ENCODE measurements at places on chromosomes 3 and 15.
A peak's percentile ranks its signal among the peaks of the same experiment; 100 is the strongest.

GRCh38 chr3:187101184-187102072 is 37.9 kb downstream of the RPL39L start:
- peak; percentile 24 for DNase-seq

- DNase-seq, result no peak
These were observed 23.6 kb downstream of the PYGO1 start for GRCh38 chr15:55564347-55565145.

DNA sequence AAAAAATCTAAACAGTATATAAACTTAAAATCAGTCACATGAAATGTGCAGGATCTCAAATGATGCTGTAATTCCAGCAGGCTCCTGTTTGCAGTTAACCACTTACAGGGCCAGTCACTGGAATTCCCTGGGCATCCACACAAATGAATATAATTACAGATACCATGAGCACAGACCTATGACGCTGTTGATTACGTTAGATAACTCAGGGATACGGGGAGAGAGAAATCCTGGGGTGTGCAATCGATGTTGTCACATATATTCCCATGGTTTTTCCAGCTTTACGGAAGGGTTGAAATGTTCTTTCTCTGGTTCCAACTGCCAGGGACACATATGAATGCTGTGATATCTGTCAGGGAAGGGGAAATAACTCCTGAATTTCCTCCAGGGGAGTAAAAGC is 100.8 kb downstream of the RORA start:
- no peak for DNase-seq

GRCh38 chr3:100548053-100548452 is 55.6 kb downstream of the TMEM45A start:
- no peak for DNase-seq

GRCh38 chr15:35115155-35115725 is 30.1 kb upstream of the NANOGP8 start:
- no peak for DNase-seq

DNA sequence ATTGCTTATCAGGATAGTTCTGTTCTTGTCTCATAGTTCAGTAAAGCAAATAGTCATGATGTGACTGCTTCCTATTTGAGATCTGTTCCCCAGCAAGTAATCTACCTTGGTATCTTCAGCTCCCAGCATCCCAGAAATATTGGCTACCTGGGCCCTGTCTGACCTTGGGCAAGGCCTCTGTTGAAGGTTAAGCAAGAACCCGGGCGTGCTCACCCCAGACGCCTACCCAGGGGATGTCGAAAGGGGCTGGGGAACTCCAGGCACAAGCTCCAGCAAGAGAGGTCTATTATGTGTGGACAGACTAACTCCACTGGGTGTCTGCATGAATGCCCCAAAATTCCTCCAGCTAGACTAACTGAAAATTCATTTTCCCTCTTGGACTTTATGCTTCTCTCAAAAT is 37.3 kb upstream of the IGF1R start:
- DNase-seq, result no peak

DNA sequence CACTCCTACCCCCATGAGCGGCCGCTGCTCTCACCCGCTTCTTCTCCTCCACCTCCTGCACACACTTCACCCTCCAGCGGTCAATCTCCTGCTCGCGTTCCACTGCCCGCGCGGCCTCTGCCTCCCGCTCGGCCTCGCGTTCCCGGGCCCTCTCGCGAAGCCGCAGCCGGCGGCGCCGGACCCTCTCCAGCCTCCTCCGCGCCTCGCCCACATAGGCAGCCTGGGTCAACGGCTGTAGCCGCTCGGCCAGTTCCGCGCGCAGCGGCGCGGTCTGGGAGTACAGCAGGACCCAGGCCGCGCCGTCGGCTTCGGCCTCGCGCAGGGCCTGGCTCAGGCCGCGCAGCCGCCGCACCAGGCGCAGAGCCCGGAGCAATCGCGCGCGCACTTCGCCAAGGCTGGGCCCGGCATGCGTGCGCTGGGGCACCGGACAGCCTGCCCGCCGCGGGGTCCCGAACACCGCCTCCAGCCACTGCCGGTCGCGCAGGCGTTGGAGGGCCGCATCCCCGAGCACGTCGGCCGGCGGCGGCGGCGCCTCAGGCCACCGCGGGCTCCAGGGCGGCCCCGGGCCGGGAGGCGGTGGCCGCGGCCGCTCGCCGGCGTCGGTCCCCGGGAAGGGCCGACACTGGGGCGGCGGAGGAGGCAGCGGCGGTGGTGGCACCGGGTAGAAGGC is 595 bp downstream of the PDCD7 start:
- peak; percentile 5 for DNase-seq

GRCh38 chr3:69282181-69282580 is 103.7 kb downstream of the FRMD4B start:
- peak; percentile 4 for DNase-seq

DNA sequence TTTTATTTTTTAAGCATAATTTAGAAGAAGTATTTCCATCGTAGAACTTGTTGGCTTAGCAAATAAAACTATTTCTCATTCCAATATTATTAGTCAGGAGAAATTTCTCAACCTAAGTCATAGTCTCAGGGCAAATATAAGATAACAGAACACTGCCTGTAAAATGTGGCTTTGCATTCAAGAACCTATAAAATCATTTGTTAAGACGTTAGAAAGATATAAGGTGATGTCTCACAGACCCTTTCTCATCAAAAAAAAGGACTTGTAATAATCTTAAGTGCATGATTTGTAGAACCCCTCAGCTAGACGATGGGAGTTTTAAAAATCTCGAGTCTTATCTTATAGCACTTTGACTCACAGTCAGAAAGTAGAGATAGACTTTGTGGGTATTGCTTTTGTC is 314.7 kb upstream of the CFAP20DC start:
- DNase-seq, result no peak

DNA sequence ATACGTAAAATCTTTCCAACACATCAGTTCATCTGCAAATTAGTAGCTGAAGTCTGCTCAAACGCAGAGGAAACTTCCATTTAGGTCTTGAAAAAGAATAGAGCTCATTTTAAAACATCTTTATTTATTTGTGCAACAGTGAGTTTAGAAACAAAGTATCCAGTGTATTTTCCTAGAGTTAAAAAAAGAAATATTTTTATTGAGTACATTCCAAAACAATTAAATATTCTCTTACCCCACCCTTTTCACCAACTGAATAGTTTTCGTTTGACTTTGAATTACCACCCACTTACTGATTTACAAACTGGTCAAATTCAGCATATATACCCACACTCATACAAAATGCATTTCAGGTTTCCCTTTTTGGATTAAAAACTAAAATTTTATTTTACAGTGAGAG is 104.7 kb downstream of the ZBTB20 start:
- no peak for DNase-seq

GRCh38 chr3:55060896-55061719 is 133.2 kb upstream of the LRTM1 start:
- no peak for DNase-seq

DNA sequence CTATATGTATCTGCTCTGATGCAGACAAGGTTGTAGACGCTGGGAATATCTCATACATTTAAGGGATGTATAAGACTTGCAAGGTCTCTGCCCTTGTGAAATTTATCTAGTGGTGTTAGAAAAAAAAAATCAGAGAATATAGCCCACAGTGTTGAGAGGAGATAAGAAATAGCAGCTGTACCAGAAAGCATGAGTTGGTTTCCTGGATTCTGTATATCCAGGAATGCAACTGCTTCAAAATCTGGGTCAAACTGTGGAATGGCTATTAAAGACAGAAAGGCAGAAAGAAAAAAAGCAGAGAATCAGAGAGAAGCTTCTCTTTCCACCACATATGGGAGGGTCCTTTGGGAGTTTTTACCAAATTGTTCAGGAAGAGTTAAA is 1.5 kb upstream of the TMEM212 start:
- DNase-seq, result no peak

DNA sequence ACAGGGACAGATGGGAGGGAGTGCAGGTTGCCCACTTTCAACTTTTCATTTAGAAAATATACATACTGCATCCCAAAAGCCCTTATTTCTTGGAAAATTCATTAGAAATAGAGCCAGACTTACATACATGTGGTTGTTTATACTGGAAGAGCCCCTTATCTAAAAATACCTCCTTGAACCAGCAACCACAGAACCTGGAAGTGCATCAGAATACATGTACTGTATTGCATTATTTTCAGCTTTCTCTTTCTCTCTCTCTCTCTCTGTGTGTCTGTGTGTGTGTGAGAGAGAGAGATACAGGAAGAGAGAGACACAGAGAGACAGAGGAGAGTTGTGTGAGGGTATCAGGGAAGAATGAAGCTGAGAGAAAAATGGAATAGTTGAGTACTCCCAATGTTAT is 29.5 kb upstream of the LSAMP start:
- no peak for DNase-seq

- DNase-seq, result no peak
These were observed 487.1 kb upstream of the NR2F2 start for GRCh38 chr15:95843241-95843910.

GRCh38 chr3:155179437-155179827 is 99.3 kb downstream of the MME start:
- no peak for DNase-seq

GRCh38 chr3:136984837-136985236 is 27.1 kb downstream of the IL20RB start:
- DNase-seq, result no peak

DNA sequence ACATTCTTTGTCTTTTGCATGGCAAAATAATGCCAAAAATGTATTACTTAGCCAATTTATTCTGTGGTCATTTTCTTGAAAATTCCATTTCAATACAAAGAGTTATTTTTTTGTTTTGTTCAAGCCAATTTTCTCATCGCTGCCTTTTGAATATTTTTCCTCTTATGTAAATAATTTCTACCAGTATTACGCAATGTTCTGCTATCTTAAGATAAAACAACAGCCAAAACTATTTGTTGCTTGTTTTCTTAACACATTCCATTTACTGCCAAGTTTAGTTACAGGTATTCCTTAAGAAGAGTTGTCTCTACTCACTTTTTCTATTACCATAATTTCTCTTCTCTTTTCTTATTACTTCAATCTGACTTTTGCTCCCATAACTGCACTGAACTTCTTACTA is 163.1 kb downstream of the ROBO1 start:
- no peak for DNase-seq

DNA sequence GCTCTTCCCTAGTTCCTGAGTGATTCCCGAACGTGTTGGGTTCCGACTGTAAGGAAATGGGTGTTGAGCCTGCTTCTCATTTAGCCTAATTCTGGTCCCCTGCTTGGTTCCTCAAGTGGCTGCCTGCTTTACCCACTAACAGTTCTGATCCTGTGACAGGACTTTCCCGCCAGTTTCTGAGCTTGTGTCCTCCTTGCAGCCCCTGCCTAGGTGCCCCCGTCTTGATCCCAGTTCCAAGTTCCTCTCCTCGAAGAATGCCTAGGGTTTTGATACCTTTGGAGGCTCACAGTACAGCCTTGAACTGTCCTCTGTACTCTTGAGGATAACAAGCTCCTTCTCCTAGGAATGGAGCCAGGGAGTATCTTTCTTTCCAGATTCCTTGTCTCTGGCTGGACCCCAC is 12.0 kb upstream of the RASGRF1 start:
- DNase-seq, result no peak

DNA sequence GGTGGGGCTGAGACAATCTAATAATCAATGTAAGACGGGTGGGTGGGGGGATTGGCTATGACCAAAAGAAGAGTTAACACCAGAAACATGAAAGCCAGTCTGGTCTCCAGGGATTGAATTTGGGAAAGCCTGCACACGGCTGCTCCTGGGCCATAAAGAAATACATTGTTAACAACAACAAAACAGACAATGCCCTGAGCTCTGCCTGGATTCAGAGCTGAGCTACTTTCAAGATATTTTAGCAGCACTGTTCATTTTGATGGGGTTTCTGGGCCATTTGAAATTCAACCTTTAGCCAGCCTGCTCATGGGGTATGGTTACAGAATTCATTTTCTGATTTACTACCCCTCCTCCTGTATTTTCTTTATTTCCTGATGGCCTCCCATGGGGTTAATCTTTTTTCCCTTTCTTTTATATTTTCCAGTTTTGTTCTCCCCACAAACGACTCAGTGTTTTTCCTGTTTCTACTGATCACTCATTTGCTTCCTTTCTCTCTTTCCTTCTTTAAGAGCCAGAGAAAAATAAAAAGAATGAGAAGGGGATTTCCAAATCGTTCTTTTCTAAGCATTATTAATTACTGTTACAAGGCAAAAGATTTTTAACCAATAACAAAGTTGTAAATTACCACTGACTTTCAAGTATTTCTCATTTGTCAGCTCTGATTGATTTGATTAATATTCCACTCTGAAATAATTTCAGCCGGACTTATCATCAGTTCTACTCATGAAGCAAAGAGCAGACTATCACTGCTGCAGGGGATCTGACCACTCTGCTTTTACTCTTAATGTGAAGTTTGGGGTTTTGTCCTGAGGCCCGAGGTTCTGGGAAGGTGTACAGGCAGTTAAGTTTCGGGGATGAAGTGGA is 19.6 kb downstream of the NR2F2 start:
- no peak for DNase-seq

- DNase-seq, result no peak
These were observed 67.4 kb downstream of the XXYLT1 start for GRCh38 chr3:195203606-195204005.

DNA sequence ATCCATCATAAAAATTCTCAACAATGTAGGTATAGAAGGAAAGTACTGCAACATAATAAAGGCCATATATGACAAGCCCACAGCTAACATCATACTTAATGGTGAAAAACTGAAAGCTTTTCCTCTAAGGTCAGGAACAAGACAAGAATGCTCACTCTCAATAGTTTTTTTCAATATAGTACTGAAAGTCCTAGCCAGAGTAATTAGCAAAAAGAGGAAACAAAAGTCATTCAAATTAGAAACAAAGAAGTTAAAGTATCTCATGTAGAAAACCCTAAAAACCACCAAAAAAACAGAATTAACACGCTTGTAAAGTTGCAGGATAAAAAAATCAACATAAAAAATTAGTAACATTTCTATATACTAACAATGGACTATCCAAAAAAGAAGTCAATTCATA is 61.8 kb downstream of the MYH15 start:
- DNase-seq, result no peak

GRCh38 chr3:181311186-181311585 is 321.6 kb upstream of the DNAJC19 start:
- no peak for DNase-seq

DNA sequence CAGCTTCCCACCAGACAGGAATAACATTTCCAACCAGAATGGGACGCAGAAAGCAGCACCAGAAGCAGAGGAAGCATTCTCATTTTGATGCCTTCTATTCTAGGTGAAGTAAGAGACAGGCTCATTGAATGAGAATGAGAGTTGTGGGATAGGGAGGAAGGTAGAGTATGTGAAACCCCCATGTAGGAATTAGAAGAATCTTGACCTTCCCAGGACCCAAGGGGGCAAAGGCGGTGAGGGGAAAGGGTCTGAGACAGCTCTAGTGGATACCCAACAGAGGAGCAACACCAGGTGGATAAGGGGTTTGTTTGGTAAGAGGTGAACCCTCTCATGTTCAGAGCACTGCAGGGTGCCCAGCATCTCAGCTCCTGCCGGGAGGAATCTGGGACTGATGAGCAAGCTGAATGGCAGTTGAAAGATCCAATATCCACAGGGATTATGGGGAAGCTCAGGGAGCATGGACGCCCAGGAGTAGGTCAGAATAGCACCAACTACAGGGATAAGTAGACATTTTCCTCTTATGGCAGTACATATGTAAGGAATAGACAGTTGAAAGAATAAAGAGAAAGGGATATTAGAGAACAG is 77.0 kb downstream of the PLCL2 start:
- DNase-seq, result no peak

GRCh38 chr3:169528289-169528688 is 135.2 kb downstream of the MECOM start:
- DNase-seq, result no peak

GRCh38 chr15:45174069-45174468 is 13.7 kb downstream of the SHF start:
- DNase-seq, result no peak
